Hematopoietic multipotent progenitor cell treated with erythropoietin and hydrocortisone succinate and interleukin-3 and kit ligand, for 17 days (in vitro differentiated cells): ENCODE measurements at places on chromosomes 5 and 9.

DNA sequence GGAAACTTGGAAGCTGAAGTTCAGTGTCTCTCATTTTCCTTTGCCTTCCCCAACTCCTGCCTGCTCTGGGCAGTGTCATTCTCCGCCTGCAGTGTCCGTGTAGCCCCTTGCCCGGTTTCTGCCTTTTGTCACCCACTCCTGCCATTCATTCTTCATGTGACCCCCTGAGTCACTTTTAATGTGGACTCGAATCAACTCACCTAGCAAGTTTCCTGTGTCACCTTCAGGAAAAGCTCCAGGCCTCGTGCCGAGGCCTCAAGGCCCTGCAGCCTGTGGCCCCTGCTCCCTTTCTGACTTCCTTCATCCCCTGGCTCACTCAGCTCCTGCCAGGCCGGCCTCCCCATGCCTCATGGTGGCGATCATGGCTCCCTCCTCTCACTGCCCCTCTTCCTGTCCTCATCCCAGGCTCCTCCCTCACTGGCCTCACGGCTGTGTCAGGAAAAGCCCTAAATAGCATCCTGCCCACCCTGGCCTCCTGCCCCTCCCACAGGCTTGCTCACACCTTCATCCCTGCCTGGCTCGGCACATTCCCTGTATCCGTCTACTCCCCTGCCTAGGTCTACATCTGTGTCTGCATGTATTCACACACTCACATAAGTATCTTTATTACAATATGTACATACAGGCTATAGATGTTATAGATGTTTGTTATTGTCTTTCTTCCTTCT lies 294.9 kb downstream of the MED10 start:
- no peak for DNase-seq

DNA sequence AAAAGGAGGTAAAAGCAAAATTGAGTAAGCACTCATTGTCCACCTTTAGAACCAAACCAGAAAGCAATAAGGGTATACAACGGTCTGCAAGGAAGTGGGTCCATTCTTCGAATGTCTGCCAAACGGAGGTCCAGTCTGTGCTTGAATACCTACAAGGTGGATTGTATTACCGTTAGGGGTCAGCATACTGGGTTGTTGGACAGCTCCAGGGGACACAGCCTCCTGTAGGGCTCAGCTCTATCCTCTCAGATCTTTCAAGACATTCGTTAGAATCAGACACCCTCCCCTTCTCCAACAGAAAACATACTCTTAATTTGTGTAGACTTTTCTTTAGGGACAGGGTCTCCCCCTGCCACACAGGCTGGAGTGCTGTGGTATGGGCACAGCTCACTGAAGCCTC lies 5.5 kb downstream of the ASTN2 start:
- DNase-seq = no peak

DNA sequence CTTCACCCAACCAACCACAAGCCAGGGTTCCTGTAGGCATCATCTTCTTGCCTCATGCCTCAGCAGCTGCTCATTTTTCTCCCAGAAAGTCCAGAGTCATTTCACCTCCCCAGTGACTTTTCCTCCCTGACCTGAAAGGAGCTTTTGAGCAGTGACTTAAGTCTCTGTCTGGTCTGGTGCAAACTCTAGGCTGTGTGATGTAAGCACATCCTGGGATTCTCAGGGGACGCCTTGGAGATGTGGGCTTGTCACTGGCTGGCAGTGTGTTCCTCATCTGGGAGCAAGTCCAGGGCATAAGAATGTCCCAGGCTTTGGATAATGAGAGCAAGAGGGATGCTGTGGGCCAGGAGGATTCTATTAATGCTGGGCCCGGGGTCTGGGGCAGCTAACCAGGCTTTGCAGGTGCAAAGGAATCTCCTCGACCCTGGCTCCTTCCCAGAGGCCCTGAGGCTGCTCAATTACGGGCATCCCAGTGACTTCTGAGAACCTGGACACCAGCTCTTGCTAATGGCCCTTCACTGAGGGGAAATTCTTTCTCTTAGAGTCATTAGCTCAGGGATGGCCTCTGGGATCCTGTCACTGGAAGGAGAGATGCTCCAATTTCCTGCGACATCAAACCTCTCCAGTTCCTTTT lies 211.0 kb upstream of the PANK3 start:
- no peak for DNase-seq

DNA sequence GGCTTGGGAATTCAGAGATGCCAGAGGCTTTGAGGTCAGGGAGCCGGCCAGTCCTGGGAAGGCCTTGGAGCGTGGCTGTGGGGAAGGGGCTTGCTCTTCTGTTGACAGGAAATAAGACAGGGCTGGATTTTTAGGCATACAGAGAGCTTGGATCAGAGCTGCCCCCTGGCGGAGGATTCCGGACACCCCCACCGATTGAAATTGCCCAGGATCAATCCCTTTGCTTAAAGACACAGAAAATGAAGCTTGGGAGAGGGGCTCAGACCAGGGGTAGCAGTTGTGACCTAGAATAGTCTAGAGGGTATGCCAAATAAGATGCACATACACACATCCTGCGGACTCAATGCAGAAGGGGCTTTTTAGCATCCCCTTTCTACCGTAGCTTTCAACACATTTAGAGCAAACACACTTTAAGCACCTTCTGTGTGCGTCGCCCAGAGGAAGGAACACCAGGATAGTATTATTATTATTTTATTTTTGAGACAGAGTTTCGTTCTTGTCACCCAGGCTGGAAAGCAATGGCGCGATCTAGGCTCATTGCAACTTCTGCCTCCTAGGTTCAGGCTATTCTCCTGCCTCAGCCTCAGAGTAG lies 1.7 kb upstream of the NTMT1 start:
- peak; percentile 49 for DNase-seq

DNA sequence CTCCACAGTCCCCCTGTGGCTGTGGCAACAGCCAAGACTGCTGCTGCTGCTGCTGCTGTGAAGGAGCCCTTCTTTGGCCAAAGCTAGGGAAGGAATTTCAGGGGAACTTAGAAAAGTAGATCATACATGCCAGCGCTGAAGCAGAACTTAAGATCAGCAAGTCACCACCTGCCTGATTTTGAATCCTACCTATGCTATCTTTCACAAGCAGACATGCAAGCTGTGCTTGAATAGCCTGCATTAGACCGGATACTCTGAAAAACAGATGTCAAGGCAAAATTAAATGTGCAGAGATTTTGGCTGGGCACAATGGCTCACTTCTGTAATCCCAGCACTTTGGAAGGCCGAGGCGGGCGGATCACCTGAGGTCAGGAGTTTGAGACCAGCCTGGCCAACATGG lies 99.3 kb upstream of the ZNF366 start:
- no peak for DNase-seq
